Nephron progenitor cell (in vitro differentiated cells): ENCODE measurements at places on chromosomes 3 and 15.

DNA sequence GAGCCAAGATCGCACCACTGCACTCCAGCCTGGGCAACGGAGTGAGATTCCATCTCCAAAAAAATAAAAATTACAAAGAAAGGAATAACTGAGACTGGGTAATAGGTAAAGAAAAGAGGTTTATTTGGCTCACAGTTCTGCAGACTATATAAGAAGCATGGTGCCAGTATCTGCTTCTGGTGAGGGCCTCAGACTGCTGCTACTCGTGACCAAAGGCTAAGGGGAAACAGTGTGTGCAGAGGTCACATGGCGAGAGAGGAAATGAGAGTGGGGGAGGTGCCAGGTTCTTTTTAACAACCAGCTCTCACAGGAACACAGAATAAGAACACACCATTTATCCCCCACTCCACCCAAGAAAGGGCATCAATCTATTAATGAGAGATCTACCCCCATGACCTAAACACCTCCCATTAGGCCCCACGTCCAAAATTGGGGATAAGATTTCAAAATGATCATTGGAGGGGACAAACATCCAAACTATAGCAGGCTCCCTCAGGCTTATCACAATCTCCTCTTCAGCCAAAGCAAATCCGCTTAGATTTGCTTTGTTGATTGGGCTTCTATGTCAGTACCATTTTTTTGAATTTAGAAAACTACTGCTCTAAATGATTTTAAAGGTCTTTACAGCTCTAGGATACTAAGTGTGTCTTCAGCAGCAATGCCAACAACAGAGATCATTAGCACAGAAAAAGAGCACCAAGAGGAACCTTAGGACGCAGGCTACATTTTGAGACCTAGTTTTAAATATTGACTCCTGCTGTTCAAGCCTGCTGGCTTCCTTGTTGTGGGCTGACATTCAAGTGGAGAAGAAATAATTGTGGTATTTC, 84.2 kb upstream of the TBL1XR1 start:
- no peak for DNase-seq

DNA sequence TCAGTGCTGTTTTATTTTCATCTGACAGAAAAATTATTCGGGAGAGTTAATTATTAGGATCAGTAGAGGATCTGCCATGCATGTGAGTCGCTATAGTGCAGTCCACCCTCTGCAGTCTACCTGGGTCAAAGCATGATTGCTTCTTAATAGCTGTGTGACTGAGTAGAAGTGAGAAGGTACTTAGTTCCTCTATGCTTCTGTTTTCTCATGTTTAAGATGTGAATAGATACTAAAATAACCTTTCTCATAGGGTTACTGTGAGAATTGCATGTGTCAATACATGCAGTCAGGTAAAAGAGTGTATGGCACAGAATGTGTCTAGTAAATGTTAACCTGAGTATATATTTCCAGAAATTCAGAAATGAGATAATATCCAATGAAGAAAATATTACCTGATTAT, 435.7 kb downstream of the NAALADL2 start:
- no peak for DNase-seq

DNA sequence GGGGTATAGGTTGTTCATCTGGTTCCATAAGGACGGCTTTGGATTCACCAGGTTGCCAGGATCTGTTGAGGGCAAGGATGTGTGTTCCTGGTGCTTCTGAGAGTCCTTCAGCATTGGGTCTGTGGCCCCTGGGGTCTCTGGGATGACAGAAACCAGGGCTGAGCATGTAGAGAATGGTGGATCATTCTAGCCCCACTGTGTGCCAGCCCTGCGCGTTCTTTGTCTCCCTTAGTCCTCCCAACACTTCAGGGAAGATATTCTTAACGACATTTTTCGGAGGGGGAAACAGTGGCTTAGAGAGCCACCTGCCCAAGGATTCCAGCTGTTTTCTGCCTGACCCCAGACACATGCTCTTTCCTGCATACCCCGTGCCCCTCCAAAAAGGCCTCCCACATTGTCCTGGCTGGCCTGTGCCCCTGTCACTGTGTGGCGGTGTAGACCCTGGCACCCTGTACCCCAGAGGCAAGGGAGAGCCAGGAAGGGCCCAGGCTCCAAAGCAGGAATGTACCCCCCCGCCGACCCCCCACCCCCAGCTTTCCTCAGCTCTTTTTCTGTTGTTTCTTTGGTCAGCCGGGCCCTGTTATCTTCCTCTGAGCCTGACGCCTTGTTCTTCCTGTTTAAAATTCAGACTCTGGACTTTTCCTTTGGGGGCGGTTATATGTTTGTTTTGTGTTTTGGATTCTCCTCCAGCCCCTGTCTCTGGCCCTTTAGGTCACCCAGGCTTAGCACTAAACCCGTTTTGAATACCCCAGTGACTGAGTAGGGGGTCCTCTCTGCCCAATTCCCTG, 57.8 kb upstream of the SMAD6 start:
- no peak for DNase-seq

GRCh38 chr15:62847900-62848489, 194.6 kb upstream of the TPM1 start:
- peak; percentile 63 for DNase-seq

DNA sequence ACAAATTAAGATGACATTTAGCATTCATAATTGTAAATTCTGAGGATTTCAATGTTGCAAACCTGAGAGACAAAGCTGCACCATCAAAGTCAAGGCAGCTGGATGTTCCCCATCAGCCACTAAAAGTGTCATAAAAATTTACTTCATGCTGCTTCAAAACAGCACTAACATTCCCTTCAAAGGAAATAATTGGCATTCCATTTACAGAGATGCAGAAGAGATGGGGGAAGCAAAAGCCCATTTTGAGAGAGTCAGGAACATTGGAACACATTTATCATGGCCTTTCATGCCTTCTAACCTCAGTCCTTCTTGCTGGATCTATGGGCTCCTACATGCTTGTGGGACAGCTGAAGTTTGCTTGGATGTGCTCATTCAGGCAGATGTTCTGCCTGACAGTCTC, 6.4 kb upstream of the TMEM158 start:
- no peak for DNase-seq
